ENCODE measurements at places on chromosomes 7 and 10.

DNA sequence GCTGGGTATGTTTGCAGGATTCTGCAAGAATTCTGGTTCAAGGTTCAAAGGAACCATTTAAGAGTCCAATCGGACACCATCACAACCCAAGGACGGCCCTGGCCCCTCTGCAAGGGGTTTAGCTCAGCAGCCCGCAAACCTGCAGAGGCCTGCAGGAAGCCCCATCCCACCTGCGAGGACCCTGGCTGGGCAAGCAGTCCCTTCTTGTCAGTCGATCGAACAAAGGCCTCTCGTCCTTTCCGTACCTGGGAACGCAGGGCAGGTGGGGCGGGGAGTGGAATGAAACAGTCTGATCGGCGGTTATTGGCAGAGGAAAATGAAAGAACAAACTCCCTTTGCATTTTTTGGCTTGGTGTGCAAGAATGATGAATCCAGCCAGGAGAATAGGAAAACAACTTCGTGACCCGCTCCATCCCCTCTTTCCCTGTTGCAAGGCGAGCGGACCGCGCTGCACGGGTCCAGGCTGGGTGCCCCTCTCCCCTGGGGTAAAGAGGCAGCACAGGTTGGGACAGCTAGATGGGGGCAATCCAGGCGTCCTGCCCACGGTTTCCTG, 73.7 kb downstream of the INSIG1 start:
- no peak for DNase-seq

DNA sequence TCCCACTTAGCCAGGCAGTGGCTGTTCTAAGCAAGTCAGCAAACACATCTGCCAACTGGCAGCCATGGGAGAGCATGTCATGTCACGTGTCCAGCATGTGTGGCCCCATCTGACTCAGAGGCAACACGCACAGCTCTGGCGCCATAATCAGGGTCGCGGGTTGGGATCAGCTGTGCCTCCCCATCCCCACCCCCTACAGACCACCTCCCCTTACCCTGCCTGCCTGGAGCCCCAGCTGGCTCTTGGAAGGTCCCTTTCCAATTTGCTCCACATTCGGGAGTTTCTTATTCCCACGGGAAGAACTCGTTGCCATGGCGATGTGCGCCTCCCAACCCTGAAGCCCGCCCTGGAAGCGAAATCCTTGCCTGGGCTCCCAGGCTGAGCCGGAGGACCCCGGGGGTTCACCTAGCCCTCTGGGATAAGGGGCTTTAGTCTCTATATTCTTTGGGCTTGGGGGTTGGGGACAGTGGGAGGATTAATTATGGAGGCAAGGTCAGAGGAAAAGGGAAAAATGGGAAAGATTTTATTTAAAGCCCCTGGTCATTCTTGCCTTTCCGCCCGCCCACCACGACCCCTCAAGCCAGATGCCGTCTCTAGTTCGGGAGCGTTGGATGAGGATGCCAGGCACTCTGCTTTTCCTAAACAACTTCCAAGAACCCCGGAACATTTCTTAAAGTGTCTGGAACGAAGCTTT, 283.7 kb downstream of the ZEB1 start:
- no peak for DNase-seq

DNA sequence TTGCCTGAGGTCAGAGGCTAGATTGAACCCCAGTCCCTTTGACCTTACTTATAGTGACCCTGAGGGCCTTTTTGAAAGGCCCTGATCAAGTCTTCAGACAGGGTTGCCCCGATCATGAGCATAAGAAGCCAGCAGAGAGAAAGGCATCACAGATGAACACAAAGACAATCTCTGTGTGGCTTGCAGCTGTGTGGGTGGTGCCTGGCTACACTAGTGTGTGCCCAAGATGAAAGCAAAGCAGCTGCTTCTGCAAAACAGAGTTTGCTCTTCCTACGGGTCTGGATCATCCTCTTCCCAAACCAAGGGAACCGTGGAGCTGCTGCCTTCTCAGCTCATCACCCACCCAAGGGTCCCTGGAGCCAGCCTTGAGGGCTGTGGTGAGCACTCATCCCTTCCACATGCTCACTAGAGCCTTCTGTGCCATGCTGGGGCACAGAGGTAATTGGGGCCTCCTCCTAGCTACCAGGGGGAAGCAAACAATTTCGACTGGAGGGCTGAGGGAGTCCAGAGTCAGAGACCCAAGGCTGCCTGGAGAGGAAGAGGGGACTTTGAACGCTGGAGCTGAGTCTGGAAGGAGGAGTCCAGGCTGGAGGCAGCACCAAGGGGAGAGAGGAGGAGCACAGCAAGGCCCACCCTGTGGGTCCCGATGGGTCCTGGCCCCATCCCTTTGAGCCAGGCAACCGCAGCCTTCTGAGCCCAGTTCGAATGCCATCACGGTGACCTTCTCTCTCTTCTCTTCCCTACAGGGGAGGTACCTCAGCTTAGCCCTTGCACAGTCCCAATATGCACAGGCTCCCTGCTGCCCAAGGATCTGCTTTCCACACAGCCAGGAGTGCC, 42.3 kb downstream of the ANTXRL start:
- no peak for DNase-seq

DNA sequence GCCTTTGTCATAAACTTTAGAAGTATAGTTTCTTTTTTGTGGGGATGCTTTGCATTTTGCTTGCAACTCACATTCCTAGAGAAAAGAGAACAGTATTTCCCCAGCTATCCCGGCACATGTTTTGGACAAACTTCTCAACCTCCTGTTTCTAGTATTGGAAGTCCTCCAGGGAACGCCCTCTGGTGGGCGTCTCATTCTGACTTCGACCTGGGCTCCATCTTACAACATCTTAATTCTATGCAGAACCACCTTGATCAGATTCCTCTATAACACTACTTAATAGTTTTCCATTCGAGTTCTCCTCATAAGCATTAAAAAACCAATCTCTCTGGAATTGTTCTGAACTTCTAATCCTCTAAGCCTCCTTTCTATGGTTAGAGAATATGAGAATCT, 139.5 kb upstream of the FZD8 start:
- DNase-seq, result peak; percentile 10

DNA sequence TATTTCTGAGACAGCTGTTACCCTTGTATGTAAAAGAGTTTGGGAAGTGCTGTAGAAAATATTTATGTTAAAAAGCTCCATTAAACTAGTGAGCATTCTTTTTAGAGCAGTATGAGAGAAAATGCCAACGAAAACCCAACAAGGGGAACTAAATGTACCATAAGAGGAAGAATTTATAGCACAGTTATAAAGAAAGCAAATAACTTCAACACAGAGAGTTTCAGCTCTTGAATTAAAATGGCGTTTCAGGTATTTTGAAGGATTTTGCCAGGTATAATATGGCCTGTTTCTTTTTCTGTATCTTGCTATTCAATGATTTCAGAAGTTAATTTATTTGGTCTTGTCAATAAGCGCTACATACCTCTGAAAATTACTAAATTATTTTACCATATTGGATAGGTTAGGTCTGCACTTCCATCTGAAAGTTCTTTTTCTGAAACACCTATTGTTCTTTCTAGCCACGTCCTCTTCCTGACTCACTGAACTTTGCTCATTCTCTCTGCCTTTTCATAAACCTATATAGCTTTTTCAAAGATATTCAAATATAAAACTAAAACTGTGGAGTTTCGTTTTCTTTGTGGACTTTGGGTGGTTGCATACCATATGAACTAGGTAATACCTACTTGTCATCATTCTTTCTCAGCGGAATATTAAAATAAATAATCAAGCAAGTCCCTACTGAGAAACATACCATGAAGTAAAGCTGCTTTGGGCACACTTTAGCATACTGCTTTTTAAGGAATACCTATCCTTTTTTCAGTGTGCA, 136.1 kb downstream of the SEMA3A start:
- DNase-seq, result no peak

GRCh38 chr10:98212196-98212595, 55.8 kb downstream of the LOXL4 start:
- no peak for DNase-seq

DNA sequence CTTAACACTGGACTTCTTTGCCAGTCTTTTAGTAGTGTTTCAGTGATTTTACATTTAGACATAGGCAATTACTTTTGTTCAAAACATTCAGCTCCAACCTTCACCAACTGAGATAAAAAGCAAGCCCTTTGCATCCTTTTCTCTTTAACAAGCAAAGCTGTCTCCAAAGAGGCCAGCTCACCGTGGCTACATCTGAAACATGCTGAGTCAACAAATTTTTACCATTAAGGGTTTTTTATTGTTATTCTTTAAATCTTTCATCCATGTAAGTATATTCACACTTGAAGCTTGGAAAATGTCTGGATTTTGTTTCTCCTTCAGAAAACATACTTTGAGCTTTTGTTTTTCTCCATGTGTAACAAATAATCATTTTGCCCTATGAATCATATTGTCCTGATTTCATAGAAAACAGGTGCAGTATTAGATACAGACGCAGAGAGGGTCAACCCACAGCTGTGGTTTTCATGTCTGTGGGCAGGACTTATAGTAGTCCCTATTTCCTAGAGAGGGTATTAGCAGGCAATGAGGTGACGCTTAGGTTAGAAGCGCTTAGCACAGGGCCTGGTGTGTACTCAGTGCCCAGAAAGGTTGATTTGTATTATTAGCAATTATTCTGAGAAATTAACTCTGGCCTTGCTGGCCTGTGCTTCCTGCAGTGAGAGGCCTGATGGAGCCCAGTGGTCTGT, 99.5 kb downstream of the MKI67 start:
- DNase-seq, result peak; percentile 43

GRCh38 chr7:94395141-94396036, 694 bp downstream of the COL1A2 start:
- peak; percentile 60 for DNase-seq

DNA sequence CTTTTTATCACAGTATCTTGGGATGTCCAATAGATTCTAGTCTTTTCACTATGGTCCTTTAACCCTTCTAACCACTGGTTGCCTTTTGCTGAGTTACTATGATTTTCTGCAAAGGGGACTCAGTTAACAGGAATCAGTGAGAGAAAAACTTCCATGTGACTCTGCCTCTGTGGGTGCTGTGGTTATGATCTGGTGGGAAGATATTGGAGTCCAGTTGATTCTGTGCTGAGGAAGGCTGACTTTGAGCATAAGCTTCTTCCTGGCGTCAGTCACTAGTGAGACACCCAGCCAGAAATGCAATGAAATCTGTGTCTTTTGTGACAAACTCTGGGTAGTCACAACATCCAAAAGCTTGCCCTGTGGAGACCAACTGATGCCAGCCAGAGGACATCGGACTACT, 648.0 kb downstream of the SUGCT start:
- DNase-seq, result no peak

DNA sequence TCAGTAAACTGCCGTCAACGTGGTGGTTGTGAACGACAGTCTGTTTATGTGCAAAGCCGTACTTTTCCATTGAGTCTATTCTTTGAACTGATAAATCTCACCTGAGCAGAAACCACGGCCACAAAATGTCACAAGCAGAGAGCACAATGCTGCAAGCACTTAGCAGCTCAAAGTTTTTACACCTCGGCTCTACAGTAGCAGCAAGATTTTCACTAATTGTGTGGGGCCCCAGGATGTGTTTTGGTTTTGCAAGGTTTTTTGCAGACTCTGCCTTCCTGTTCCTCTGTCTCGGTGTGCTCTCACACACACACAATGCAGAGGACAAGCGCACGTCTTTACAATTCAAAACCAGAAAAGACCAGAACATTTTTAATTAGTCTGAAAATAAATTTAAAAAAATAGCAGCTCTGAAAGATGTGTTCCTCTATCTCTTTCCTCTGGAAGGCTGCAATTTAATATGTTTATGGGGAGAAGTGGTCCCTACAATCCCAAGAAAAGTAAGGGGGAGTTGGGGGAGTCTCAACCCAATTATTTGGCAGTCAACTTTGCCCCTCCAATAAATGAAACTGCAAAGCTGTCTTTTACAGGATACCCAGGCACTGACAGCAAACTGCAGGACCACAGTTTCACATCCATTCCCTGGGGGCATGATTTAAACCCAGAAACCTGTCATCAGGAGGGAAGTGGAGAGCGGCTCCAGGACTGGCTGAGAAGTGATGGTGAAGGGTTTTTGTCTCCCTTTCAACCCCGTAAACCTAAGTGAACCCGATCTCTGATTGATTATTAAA, 73.8 kb upstream of the SFMBT2 start:
- DNase-seq, result peak; percentile 90

- no peak for DNase-seq
Observed at GRCh38 chr10:128373071-128373749, 247.0 kb upstream of the MKI67 start.

- no peak for DNase-seq
Observed at GRCh38 chr7:42315103-42315502, 78.1 kb upstream of the GLI3 start.

DNA sequence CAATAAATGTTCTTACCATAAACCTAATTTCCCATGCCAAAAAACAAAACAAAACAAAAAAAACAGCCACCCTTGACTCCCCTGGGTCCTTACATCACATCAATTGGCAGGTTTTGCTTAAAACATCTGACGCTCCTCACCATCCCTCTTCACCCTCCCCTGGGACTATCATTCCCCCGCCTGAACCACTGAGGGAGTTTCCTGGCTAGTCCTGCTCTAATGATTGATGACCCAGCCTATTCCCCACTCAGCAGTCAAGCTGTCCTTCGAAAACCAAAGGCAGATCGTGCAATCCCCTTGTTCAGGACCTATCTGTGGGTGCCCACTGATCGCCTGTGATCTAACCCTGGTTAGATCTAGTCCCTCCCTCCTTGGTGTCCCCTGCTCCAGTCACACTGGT, 11.2 kb upstream of the FRMPD2 start:
- DNase-seq, result no peak

GRCh38 chr10:21650353-21650752, 116.3 kb downstream of the MLLT10 start:
- no peak for DNase-seq

GRCh38 chr7:30752484-30752883, 549 bp downstream of the INMT start:
- DNase-seq, result no peak

DNA sequence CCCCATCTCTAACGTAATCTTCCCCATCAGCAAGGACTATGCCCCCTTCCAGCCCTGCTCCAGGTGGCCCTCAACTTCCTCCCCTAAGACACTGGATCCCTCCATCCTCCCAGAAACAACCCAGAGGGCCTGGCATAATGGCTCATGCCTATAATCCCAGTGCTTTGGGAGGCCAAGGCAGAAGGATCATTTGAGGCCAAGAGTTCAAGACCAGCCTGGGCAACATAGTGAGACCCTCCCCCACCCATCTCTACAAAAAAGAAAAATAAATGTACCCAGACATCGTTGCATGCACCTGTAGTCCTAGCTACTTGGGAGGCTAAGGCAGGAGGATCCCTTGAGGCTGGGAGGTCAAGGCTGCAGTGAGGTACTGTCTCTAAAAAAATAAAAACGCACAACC, 42.6 kb downstream of the TMEM130 start:
- DNase-seq, result no peak

GRCh38 chr7:11228515-11228914, 254.8 kb downstream of the PHF14 start:
- DNase-seq, result no peak

- DNase-seq, result no peak
Observed at GRCh38 chr7:24478137-24478655, 95.1 kb upstream of the PALS2 start.

- DNase-seq, result no peak
Observed at GRCh38 chr10:90914992-90915765, 5.7 kb downstream of the ANKRD1 start.

GRCh38 chr10:26870766-26871165, 10.0 kb upstream of the ABI1 start:
- no peak for DNase-seq

- no peak for DNase-seq
Observed at GRCh38 chr7:126535176-126535575, 717.6 kb downstream of the GRM8 start.
